Osteocyte (in vitro differentiated cells): ENCODE measurements at places on chromosomes 2 and 18. TPM values are rescaled to one million over a fixed set of nuclear protein-coding genes. Genes with fewer than 3 reads are reported as not detected.

The TCF4 gene
- 73.5 and 77.3 TPM in 2 replicates for total RNA-seq

The RAB6D gene
- 0.10 TPM in 1 of 2 replicates, not detected in the other for total RNA-seq

The RRM2 gene
- total RNA-seq, result 28.3 and 33.6 TPM in 2 replicates

The ASXL2 gene
- 32.7 and 34.0 TPM in 2 replicates for total RNA-seq

The ITGA4 gene
- total RNA-seq, result 5.7 and 6.5 TPM in 2 replicates

The TMEM17 gene
- total RNA-seq, result 2.1 and 2.6 TPM in 2 replicates

The OXER1 gene
- total RNA-seq, result not detected in 2 replicates

- H3K36me3 ChIP-seq, result no peaks in the 10 kb centered on the region
- H3K27ac ChIP-seq, result peak overlapping the region; percentile 77
- DNase-seq, result no peak
- peak overlapping the region; percentile 1 for H3K4me3 ChIP-seq
- no peaks in the 10 kb centered on the region for H3K27me3 ChIP-seq
- peaks cover 54% of the 10 kb centered on the region for H3K4me1 ChIP-seq
Measured at GRCh38 chr2:85248773-85249509, 78.8 kb downstream of the TGOLN2 start.

DNA sequence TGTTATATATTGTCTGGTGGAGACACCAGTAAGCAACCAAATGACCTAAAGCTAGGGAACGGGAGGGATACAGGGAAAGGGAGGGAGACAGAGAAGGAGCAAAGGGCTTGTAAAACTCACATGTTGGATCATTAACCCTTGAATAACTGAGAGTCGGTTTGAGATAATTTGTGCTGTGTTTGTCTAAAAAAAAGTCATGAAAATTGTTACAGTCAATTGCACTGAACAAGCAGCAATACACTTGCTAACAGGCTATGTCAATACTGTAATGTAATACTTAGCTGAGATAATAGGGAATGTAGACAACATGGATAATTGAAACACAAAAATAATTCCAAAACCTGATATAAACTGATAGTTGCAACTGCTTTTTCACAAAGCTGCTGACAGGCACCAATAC lies 71.3 kb upstream of the ZNF521 start:
- DNase-seq, result no peak
- no peaks in the 10 kb centered on the region for H3K36me3 ChIP-seq
- peaks cover 10% of the 10 kb centered on the region for H3K27me3 ChIP-seq

DNA sequence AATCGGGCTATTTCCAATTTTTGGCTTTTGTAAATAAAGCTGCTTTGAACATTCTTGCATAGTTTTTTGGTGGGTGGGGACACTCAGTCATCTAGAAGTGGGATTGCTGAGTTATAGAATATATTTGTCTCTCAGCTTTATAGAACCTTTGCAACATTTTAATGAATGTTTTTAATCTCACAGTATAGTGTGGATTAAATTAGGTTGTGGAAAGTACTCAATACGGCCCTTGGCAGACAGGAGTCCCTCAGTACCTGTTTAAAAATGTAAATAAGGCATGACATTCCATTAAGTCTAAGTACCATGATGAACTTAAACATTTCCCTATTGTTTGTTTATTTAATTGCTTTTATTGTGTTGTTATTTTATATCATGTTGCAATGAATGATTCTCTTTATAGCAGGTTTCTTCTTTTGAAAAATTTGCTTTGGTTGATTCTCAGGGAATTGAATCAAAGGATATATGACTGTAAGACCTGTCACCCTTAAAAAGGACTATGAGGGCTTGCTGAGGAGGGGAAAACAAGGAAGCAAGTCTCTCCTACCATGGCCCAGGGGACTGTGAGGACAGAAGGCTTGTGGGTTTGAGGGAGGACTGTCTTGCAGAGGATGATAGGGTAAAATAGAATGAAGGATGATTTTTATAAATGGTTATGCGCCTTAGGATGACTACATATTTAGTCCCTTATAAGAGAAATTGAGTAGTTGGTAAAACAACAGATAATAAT lies 165.1 kb downstream of the RPIA start:
- no peaks in the 10 kb centered on the region for H3K36me3 ChIP-seq
- H3K27me3 ChIP-seq, result peaks cover 14% of the 10 kb centered on the region
- no peak for DNase-seq
- peaks cover 5% of the 10 kb centered on the region for H3K4me1 ChIP-seq
- no peak overlapping the region for H3K27ac ChIP-seq

GRCh38 chr2:60350791-60351190 lies 202.7 kb downstream of the BCL11A start:
- peak; percentile 21 for DNase-seq
- H3K27ac ChIP-seq, result no peak overlapping the region
- peaks cover 1% of the 10 kb centered on the region for H3K4me1 ChIP-seq
- no peak overlapping the region for H3K4me3 ChIP-seq
- no peaks in the 10 kb centered on the region for H3K36me3 ChIP-seq

DNA sequence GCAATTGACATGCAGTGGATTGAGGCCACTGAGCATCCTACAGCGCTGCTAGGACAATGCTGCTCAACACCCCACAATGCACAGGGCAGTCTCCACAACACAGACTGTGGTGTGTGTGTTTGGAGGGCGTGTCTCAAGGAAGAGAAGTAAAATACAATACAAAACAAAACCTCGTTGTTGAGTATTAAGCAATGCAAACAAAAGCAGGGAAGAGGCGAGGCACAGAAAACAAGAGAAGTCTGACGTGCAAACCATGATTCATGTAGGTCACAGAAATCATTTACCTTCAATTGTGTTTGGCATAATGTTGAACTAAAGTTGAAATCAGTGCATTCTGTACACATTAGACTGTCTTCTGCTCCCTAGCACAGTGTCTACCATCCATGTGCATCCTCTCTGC lies 260.9 kb downstream of the PHLPP1 start:
- no peaks in the 10 kb centered on the region for H3K4me1 ChIP-seq
- peaks cover 24% of the 10 kb centered on the region for H3K36me3 ChIP-seq
- DNase-seq, result no peak
- no peak overlapping the region for H3K4me3 ChIP-seq
- no peaks in the 10 kb centered on the region for H3K27me3 ChIP-seq

GRCh38 chr2:136206613-136207012 lies 88.7 kb upstream of the CXCR4 start:
- H3K27me3 ChIP-seq, result no peaks in the 10 kb centered on the region
- H3K27ac ChIP-seq, result no peak overlapping the region
- no peaks in the 10 kb centered on the region for H3K4me1 ChIP-seq

- H3K4me1 ChIP-seq, result no peaks in the 10 kb centered on the region
- DNase-seq, result no peak
- H3K36me3 ChIP-seq, result no peaks in the 10 kb centered on the region
- H3K4me3 ChIP-seq, result no peak overlapping the region
Measured at GRCh38 chr2:132757676-132758075, 87.7 kb upstream of the LYPD1 start.

GRCh38 chr2:181152701-181153100 lies 172.3 kb downstream of the UBE2E3 start:
- H3K36me3 ChIP-seq, result no peaks in the 10 kb centered on the region
- no peak for DNase-seq
- peak overlapping the region; percentile 58 for H3K27ac ChIP-seq
- no peaks in the 10 kb centered on the region for H3K27me3 ChIP-seq
- no peak overlapping the region for H3K4me3 ChIP-seq

- H3K36me3 ChIP-seq, result no peaks in the 10 kb centered on the region
- no peak for DNase-seq
- H3K27ac ChIP-seq, result no peak overlapping the region
- H3K4me3 ChIP-seq, result no peak overlapping the region
Measured at GRCh38 chr2:9699139-9700108, 68.6 kb upstream of the YWHAQ start.
